Memory B cell (primary cell): ENCODE measurements at places on chromosomes 3 and 15.

DNA sequence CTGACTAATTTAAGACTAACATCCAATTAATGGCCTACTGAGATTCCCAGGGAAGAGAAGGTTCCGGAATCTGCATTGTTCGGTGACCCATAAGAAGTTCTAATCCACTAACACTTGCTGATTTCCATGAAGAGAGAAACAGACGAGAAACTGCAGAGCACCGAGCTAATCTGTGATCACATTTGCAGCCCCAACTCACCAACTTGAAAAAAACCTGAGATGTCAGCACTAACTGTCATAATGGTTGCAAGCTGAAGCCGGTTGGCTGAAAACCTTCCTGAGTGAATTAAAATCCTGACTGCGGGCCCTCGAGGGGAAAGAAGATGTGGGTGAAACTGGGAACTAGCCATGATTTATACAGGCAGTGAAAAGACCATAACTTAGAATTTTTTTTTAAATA is 204.8 kb upstream of the IGF1R start:
- DNase-seq = no peak

DNA sequence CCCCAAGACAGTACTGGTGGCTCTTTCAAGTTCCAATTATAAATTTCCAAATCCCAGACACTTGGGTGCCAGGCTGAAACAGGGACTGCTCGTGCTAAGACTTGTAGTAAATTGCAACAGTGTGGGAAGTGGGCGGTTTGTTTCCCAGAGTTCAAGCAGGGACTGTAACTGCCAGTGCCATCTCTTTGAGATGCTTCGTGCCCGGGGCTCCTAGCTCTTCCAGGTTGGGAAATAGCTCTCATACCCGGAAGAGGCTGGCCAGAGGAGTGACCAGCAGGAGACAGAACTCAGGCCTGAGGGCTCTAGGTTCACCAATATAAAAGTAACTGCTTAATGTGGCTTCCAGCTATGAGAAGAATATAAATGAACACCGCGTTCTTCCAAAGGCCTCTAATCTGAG is 54.0 kb upstream of the NEO1 start:
- DNase-seq = no peak

DNA sequence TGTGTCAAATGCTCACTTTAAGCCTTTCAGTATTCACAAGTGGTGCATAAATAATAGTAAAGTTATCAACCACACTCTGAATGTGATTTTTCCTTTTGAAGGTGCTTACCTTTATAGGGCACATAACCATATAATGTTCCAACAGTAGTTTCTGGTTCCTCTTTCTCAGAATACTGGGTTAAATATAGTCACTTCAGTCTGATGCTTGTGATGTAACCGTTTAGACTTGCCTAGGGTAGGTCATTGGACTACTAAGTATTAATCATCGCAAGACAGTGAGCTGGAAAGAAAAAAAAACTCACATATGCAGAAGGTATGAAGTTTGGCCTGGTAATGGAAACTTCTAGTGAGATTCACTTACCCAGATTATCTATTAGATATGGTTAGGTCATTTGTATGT is 1.9 kb downstream of the KBTBD8 start:
- peak; percentile 58 for DNase-seq

DNA sequence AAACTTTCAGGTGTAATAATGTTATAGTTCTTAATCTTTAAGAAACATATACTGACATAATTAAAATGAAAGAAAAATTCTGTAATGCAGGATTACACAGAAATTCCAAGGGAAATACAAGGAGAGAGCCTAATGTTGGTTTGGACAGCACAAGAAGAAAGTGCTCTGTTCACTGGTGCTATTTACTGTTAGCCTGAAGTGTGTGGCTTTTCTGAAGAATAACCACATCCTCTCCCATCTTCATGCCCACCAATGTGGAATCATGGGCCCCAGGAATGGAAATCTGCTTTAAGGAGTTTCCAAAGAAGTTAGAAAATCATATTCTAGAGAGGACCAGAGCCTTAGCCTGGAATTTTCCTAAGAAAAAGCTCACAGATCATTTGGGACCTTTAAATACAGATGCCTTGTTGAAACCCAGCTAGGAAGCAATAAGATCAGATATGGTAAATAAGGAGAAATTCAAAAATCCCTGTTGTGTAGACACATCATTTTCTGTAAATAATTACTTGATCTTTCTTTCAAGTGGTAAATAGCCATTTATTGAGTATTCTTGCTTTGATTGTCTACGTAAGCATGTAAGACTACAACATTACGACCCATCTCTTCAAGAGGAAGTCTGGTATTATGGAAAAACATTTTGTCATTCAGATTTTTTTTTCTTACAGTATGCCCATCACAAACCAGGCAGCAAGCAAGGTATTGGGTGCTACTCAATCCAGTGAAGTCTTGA is 10.3 kb upstream of the USP50 start:
- DNase-seq = no peak

DNA sequence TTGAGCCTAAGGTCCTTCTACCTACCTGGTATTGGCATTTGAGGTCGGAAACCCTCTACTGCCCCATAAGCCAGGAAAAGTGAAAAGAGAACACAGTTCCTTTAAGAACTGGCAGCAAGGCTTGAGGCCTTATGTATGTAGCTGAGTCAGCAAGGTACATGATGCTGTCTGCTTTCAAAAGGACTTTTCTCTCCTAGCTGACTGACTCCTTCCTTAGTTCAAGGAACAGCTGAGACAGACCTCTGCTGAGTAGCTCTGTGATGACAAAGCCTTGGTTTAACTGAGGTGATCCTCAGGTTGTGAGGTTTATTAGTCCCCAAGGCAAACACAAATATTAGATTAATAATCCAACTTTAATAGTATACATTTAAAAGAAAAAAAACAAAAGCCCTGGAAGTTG is 45.8 kb downstream of the ADPGK start:
- DNase-seq = no peak

GRCh38 chr3:129936757-129937156 is 37.8 kb upstream of the TRH start:
- DNase-seq = no peak

GRCh38 chr3:185517387-185518130 is 18.7 kb upstream of the TMEM41A start:
- no peak for DNase-seq

GRCh38 chr3:88113311-88114162 is 36.2 kb upstream of the C3orf38 start:
- DNase-seq = peak; percentile 38

DNA sequence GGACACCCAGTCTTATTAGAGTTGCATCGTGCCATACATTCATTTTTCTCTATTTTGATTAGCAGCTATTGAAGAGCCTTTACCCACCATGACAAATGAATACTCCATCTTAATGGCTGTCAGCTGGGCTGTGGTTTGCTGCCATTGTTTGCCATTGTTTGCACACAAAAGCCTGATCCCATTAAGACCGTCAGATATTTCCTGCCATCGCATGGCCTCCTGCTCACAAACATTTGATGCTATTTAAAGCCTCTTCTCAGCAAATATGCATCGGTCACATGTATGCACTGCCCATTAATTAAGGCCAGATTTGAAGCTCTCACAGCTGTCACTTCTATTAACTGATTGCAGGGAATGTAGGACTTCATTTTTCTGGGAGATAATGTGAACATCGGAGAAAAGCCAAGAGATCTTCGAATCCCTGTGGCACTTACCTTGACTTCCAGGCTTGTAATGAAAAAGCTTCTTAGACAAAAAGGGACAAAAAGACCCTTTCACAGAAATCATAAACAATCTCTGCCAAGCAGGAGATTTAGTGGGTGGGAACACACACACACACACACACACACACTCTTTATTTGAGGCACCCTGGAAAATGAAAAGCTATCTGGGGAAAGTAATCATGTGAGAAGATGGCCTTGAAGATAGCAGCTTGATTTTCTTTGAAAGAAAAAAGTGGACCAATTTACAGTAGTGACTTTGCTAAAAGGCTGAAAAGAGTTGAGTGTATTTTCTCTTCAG is 175.4 kb upstream of the NR2E3 start:
- no peak for DNase-seq

DNA sequence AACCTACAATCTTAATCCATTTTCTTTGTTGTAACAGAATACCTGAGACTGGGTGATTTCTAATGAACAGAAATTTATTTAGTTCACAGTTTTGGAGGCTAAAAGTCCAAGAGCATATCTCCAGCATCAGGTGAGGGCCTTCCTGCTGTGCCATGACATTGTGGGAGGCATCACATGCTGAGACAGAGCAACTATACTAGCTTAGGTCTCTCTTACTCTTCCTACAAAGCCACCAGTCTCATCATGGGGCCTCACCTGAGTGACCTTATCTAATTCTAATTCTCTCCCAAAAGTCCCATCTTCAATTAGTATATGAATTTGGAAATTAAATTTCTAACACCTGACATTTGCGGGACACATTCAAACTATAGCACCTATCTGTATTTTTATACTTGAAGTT is 247.1 kb upstream of the MRPL3 start:
- no peak for DNase-seq

- no peak for DNase-seq
These were observed 96.6 kb upstream of the LIMD1 start for GRCh38 chr3:45497963-45498362.

GRCh38 chr3:172839679-172840078 is 89.2 kb downstream of the ECT2 start:
- no peak for DNase-seq

GRCh38 chr15:64808785-64809453 is 16.5 kb downstream of the PIF1 start:
- DNase-seq = no peak

DNA sequence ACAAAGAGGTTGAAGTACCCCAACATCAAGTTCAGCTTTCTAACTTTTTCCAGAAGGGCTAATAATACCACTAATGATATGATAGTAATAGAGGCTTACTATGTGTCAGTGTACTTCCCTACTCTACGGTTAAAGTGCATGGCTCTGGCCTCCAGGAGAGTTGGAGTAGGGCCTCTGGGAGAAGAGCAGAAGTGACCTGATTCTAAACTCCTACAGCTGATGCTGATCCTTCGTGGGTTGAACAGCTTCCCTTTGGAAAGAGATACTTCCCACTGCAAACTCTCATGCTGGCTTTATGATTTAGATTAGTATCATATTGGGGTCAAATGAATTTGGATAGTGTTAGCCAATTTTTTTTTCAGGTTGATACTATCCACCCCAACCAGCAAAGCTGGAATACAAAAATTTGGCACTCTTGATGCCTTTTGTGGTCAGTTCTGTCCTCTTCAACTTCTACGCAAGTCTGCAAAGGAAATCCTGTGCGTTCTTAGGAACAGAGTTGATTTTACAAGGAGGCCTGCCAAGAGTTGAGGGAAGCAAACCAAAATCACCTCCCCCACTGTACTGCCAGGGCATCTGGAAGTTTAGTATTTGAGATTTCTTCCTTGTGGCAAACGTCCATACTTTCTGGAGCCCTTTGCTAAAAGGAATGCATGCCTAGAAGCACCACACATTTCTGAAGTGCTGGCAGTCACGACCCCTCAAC is 17.8 kb downstream of the TMEM212 start:
- DNase-seq = no peak

DNA sequence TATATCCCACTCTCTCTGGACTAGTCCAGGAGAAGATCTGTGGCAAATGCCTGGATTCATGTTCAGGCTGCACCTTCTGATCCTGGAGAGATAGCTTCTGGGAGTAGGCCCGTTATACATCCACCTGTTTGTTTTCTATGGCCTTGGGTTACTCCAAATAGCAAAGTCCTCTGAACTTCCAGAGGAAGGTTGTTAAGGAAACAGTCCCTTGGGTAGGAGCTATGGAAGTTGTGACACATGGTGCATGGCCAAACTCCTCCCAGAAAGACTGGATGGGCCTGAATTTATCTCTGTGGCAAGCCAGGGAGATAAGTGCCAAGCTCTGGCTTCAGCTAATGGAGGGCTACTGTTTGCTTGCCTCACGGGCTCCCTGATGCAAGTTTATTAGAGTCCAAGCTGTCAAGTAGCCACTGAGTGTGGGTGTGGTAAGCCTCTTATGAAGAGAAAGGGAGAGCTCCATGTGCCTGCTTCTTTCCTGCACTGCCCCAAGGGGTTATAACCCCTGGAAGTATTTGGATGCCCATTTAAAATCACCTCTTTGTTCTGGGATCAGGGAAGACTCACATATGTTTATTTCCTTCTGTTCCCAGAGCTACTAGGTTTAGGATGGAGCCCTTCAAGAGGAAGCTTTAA is 328.7 kb upstream of the ATP11B start:
- no peak for DNase-seq

- no peak for DNase-seq
These were observed 27.4 kb downstream of the GOLM2 start for GRCh38 chr15:44315773-44316465.

DNA sequence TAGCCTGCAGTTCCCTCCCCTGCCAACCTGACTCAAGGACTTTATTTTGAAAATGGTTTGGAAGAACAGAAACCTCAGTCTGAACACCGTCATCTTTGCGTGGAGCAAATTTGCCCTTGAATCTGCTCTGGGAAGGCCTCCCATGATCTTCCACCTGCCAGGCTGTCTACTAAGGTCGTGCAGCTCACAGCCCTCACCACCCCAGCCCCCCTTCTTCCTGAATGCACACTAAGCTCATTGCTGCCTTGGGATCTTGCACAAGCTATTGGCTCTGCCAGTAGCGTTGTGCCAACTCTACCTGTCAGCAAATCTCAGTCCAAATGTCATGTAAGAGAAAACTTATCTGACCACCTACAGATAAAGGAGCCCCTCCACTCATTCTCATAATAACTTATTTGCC is 141.5 kb downstream of the USP13 start:
- DNase-seq = no peak
